ENCODE measurements at places on chromosomes 4 and X.
A peak's percentile ranks its signal among the peaks of the same experiment; 100 is the strongest.

DNA sequence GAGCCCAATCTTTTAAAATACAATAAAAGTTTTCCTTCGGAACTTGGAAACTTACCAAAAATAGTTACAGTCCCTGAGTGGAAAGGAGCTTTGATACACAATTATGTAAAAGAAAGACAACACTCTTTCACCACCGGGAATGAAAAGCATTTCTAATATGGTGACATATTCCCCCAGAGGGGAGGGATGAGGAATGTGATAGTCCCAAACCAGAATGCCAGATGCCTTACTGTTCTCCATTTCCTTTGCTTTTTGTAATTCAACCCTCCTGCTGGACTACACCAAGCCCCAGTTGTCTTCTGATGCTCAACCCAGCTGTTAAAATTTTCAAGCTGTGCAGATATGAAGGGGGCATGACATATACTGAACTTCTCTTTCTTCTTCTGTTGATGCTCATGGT, 4.1 kb downstream of the PRIMPOL start:
- DNase-seq = peak; percentile 78

- peak; percentile 20 for DNase-seq
Observed at GRCh38 chr4:55933611-55934010, 15.1 kb upstream of the CEP135 start.

GRCh38 chr4:48153791-48154550, 19.9 kb upstream of the TXK start:
- DNase-seq = no peak

DNA sequence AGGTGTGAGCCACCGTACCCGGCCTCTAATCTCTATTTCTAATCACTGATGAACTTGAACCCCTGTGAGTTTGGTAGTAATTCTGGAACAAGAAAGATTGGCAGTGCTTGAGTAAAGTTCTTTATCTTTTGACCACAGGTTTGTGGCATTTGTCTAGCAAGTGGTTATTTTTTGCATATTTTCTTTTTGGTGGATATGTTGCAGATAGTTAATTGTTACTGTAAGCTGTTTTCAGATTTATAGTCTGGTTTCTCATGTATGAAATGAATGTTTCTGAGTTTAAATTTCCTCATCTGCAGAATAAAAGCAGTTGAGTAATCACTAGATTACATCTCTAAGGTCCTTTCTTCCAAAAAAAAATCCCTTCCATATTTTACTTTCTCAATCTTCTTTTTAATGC, 105.2 kb downstream of the GASK1B start:
- DNase-seq = peak; percentile 20

- DNase-seq = peak; percentile 98
Observed at GRCh38 chr4:113784497-113785250, 23.1 kb upstream of the CAMK2D start.

DNA sequence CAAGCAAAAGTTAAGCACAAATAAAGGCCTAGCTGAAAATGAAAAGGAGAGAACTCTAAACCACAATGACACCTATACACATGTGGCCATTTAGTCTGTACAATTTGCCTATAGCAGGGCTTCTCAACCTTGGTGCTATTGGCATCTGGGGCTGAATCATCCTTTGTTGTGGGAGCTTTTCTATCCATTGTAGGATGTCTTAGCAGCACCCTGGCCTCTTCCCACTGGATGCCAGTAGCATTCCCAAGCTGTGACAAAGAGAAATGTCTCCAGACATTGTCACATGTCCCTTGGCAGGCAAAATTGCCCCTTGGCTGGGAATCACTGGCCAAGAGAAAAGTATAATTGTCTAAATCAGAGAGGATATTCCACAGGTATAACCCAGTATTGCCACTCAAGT, 13.5 kb upstream of the PRPS2 start:
- no peak for DNase-seq

- DNase-seq = peak; percentile 22
Observed at GRCh38 chr4:183960046-183960420, 54.9 kb downstream of the STOX2 start.

DNA sequence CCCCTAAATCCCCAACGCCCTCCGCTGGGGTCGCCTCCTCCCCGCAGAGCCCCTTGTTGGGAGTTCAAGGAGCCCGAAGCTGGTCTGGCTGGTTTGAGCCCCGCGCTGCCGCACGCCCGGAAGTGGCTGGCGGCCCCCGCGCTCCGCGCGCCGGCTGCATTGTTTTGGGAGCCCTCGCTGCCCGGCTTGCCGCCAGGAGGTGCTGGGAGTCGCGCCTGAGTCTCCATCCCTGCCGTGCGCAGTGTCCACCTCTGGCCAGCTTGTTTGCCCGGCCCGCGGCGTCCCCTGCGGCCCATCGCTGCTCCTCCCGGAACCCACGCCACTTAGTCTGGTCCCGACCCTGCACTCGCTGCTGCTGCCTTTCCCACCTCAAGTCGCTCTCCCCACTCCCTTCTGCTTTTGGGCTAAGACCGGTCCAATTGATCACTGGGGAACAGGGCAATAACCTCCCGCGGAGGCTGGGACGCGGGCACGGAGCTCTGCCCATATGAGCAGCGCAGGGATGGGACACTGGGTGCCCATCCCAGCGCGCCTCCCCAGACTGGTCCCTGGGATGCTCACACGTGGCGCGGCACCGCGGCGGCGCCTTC, 2.2 kb upstream of the SFRP2 start:
- peak; percentile 13 for DNase-seq

GRCh38 chrX:46185923-46186810, 359.1 kb downstream of the ZNF674 start:
- DNase-seq = no peak

GRCh38 chr4:77076889-77077635, 1.3 kb upstream of the CCNI start:
- DNase-seq = no peak

DNA sequence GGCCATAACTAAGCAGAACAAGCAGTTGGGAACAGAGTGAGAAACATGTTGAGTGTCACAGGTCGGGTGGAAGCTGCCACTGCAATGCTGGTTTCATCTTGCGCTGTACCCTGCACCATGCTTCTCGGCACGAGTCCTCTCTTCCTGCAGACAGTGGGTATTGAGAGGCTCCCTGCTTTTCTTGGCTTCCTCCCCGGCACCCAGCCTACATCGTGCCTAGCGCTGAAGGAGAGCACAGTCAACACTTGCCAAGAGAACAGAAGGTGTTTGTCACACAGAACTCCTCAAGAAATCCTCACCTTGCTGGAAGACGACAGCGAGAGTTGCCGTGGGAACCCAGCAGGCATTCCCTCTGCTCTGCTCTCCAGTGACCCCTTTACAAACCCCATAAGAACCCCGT, 53.6 kb downstream of the EVC2 start:
- DNase-seq = no peak

- DNase-seq = peak; percentile 63
Observed at GRCh38 chr4:125187226-125188176, 127.3 kb upstream of the FAT4 start.

- peak; percentile 84 for DNase-seq
Observed at GRCh38 chrX:135327299-135327698, 18.0 kb downstream of the ETDC start.

DNA sequence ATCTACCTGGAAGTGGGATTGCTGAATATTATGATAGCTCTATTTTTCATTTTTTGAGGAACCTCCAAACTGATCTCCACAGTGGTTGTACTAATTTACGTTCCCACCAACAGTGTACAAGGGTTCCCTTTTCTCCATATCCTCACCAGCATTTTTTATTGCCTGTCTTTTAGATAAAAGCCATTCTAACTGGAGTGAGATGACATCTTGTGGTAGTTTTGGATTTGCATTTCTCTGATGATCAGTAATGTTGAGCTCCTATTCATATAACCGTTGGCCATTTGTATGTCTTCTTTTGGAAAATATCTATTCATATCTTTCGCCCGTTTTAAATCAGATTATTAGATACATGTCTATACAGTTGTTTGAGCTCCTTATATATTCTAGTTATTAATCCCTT, 101.8 kb downstream of the RASGEF1B start:
- DNase-seq = peak; percentile 31
